ENCODE measurements at places on chromosomes 4 and X.

- no peak for DNase-seq
These were observed 49.4 kb upstream of the FAT1 start for GRCh38 chr4:186772936-186773487.

GRCh38 chr4:84565951-84566350 lies 17.0 kb upstream of the CDS1 start:
- no peak for DNase-seq

- no peak for DNase-seq
These were observed 67.4 kb downstream of the IRF2 start for GRCh38 chr4:184406958-184407391.

DNA sequence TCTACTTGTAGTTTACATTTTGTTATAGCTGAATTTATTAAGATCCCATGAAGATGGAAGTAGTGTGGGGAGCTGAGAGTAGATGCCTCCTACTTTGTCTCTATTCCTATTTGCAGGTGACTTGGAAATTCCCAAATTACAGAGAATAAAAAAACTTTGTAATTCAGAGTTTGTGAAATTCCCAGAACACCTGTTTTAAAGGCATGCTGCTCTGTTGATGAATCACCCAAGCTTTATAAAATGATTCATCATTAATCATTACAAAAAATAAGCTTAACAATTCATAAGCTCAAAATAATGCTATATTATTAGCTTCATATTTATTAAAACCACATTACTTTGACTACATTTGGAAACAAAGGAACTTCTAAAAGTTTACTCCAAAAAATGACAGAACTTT lies 856.3 kb downstream of the RPA4 start:
- DNase-seq, result no peak

- DNase-seq, result no peak
These were observed 30.3 kb downstream of the AMMECR1 start for GRCh38 chrX:110287605-110288004.

- peak; percentile 20 for DNase-seq
These were observed 47.0 kb upstream of the MID1IP1 start for GRCh38 chrX:38754102-38754790.

DNA sequence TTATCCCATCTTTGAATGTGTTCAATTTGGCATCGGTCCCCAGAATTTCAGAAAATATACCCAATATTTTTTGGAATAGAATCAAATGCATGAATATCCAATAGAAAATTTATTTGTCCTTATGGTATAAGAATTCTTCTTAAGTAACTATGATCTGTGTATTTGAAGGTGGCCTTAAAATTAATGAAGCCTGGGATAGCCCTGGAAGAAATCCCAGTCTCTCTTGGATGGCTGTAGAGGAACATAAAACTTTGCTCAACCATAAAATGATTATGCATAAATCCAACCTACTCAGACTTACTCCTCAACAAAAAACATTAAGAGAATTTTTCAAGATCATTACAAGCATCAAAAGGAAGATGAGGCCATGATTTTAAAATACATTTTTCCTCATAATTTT lies 269.4 kb upstream of the SMIM31 start:
- DNase-seq, result no peak

DNA sequence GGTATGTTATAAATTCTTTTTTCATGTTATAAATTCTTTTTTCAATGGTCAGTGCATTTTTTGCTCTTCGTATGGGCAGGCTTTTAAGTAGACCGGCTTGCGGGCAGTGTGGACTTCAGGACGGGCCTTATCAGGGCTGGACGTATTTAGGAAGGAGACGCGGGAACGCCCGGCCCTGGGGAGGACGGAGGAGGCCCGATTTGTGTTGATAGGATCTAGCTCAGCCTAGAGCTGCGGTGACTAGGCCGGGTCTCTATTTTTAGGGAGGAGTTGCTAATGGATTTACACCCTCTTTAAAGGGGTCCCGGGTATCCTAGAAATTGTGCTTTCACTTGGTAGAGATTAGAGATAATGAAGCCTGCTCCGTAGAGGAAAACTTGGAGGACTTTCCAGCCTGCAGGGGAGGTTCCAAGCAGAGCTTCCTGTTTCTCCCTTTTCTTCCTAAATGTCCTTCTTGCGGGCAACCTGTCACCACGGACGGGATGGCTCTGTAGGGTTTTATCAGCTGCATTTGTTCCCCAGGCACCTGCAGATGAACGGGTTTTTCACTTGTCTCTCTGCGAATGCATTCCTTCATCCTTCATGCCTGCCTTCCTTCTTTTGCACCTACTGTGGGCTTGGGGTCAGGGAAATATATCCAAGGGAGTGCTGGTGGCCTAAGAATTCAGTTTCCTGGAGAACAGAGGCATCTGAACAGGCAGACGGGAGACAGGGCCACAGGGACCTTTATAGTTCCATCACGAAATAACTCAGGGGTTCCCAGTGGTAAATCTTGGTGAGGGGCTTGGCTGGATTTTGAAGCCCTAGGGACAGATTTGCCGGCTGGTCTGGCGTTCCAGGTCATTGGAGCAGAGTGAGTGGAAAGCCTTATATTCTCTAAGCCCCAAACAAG lies 1.4 kb downstream of the CD99 start:
- no peak for DNase-seq

GRCh38 chr4:121011780-121012340 lies 60.5 kb downstream of the NDNF start:
- no peak for DNase-seq

DNA sequence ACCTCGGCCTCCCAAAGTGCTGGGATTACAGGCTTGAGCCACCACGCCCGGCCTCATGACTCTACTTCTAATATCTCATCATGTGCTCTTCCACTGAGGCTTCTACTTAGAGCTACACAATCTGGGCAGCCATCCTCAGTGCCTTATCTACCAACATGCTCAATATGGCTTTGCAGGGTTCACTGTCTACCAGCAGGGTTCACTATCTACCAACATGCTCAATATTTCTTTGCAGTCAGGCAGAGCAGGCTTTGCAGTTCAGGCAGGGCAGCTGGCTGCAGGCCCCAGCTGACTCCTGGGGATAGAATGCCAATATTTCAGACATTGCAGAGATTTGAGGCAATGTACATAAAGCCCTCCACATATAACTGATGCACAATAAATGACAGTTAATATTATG lies 47.5 kb downstream of the PKD2 start:
- DNase-seq, result peak; percentile 47

DNA sequence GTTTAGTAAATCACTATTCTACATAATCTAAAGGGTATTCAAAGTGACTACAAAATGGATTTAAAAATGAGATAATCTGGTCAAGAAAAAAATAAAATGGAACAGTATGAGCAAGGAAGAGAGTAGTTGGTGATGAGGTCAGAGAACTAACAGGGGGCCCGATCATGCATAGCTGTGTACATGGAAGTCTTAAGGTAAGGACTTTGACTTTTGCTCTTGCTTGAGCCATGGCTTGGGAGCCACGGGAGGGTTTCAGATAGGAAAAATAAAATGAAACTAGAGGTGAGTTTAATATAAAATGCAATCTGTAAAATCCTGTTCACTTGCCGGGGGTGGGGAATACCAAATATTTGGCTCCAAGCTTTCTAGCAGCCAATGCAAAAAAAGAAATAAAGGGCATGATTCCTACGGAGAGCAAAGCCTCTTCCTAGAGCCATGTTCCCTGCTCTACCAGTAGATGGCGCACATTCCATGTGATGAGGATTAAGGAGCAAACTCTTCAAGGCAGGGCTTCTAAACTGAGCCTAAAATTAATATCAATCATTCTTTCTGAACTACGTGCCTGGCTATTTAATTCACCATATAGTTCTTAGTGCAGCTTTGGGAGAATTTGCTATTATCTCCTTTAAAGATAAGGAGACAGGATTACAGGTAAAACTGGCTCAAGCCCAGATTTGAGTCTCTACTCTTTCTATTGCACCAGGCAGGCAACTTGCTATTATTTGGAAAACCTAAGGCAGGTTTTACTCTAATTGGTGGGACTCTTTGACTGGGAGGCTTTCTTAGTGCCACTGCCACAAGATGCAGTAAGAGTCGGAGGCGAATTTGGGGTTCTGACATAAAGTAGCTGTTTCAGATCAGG lies 6.8 kb upstream of the CLCN5 start:
- DNase-seq, result peak; percentile 41

GRCh38 chr4:156545003-156545785 lies 426.4 kb downstream of the PDGFC start:
- no peak for DNase-seq

GRCh38 chrX:38126179-38126578 lies 94.5 kb downstream of the SRPX start:
- no peak for DNase-seq

GRCh38 chr4:95181243-95181995 lies 367.4 kb downstream of the UNC5C start:
- DNase-seq, result no peak

All from ACHN (cell line).